GM04504 (cell line): ENCODE measurements at places on chromosomes 11 and 22.

DNA sequence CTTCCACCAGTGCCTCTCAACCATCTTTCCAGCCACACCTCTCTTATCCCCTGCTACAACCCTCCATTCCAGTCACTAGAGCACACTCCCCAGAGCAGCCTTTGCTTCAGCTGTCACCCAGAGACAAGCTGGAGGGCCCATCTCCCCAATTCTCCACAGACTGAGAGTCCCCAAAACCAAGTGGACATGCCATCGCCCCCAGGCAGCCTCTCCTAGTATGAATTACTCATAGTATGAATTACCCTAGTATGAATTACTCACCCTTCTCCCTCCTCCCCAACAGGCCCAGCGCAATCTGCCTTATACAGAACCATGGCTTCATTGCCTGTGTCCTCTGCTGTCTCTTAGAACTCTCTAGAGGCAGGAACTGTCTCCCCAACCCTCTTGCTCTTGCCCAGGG lies 24.8 kb downstream of the MYH9 start:
- DNase-seq: no peak

DNA sequence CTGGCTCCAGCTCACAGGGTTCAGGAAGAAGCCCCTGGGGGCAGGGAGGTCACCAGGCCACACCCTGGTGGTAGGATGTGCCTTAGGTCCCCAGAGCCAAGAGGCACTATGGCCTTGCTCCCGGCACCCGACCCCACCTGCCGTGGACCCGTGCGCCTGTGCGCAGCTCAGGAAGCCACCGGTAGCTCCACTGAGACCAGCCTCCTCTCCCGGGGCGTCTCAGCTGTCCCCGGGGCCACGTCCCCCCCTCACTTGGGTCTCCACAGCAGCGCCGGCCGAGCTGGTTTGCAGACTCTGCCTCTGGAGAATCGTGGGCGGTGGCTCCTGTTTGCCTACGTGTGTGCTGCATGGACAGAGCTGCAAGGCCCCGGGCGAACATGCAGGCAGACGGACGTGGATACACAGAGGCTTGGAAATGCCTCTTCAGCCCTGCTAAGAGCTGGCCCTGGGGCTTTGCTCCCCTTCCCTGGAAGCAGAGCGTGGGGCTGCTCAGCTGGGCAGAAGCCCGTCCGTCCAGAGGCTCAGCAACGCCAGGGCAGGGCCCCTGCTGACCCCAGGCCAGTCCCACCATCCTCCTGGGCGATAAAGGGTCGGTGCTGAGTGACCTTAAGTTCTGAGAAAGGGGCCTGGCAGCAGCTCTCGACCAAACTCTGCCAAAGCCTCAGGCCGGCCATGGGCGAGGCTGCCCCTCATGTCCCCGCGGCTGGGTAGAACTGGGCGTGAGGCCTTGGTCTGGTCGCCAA lies 15.3 kb upstream of the MUC5B start:
- no peak for DNase-seq

DNA sequence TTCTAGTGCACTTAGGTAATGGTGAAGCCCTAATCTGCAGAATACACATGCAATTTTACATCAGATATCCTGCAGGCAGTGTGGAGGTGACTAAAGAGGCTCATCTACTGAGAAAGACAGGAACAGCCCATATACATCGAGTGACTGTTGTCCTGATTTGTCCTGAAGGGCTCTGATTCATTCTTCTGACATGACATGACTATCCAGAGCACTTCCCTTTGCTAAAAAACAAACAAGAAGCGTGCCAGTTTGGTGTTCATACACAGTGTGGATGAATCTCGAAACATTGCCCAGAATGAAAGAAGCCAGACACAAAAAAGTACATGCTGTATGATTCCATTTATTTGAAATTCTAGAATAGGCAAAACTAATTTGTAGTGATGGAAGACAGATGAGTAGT lies 48.0 kb upstream of the AMPD3 start:
- DNase-seq: peak; percentile 59

DNA sequence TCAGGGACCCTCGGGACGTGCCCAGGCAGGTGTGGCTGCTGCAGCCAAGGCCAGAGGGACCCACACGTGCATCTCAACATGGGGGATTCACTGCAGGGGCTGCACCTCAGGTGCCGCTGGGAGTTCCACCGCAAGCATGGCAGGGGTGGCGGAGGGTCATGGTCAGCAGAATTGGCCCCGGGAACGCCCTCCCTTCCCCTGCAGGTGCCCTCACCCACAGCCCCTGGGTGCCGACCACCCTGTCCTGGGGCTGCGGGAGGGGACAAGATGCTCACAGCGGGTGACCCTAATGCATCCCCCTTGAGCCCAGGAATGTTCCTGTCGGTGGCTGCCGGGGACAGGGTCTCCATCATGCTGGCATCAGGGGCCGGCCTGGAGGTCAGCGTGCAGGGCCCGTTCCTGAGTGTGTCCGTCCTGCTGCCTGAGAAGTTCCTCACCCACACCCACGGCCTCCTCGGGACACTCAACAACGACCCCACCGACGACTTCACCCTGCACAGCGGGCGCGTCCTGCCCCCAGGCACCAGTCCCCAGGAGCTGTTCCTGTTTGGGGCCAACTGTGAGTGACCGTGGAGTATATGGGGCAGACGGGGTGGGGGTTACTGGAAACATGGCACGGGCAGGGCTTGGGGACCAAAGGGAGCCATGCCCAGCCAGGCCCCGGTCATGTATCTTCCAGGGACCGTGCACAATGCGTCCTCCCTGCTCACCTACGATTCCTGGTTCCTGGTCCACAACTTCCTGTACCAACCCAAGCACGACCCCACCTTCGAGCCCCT lies 5.8 kb downstream of the SUSD2 start:
- DNase-seq: no peak

DNA sequence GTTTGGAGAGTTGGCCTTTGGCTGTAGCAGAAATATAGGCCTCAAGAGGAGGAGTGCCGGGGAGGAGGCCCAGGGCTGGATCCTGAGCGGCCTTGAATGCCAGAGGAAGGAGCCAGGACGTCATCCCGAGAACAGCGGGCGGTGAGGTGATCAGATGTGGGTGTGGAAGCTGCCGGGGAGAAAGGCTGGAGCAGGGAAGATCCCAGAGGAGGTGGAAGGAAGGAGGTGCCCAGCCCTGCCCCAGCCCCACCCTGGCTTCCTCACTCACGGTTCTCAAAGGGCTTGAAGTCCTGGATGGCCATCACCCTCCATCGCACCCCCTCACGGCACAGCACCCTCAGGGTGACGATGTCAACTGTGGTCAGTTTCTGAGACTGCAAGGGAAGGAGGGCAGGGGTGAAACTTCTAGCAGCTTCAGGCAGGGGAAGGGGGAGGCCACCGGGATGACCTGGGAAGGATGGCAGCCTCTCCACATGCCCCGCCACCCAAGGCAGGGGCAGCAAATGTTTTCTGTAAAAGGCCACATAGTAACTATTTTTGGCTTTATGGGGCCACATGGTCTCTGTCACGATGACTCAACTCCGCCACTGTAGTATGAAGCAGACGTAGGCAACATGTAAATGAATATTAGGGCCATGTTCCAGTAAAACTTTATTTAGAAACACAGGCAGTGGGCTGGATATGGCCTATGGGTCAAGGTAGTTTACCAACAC lies 10.7 kb downstream of the IL2RB start:
- no peak for DNase-seq

- no peak for DNase-seq
Observed at GRCh38 chr11:8277691-8278090, 14.0 kb upstream of the LMO1 start.

- DNase-seq: no peak
Observed at GRCh38 chr11:2386591-2386990, 9.5 kb downstream of the CD81 start.

DNA sequence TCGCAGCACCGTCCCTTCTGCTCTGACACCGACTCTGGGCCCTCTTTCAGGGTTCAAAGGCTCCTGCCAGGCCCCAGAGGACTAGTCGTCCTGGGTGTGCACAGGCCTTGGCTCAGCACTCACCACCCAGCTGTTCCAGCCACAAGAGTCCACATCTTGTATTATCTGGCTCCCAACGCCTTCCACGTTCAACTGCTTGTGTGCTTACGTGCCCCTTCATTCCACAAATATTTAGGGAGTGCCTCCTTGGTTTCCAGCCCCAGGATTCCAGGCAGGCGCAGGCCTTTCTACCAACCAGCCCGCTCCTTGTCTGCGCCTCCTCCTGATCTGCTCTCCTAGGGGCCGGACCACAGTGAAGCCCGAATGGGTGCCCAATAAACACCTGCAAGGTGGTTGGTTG lies 70.9 kb downstream of the SCUBE1 start:
- DNase-seq: no peak

GRCh38 chr22:49233507-49234100 lies 594.1 kb downstream of the BRD1 start:
- DNase-seq: no peak

DNA sequence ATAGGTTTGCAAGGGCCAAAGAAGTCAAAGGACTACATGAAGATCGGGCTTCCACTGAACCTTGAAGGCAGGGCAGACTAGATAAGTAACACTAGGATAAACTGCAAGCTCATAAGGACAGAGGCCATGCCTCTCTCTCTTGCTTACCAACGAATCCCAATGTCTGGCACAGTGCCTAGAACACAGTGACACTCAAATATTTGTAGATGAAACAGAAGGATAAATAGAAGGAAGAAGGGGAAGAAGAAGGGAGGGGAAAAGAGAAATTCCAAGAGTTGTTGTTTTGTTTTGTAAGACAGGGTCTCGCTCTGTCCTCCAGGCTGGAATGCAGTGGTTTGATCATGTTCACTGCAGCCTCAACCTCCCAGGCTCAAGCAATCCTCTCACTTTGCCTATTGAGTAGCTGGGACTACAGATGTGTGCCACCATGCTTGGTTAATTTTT lies 26.9 kb downstream of the SIK3 start:
- no peak for DNase-seq

DNA sequence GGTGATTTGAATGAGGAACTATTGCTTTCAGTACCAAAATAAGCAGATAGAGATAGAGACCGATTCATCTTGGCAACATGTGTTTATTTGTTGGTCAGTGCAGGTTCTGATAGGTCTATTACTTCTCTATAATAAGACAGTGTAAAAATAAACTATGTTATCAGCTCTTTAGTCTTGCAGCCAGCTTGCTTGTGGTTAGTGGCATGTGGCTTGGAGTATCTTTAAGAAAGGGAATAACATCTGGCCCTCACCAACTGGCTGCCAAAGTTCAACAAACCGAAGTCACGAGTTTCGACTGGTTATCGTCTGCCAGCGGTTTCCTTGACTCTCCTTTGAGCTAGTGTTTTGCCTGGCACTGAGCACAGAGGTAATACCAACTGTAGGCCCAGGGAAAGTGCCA lies 71.8 kb downstream of the CTTN start:
- DNase-seq: no peak

DNA sequence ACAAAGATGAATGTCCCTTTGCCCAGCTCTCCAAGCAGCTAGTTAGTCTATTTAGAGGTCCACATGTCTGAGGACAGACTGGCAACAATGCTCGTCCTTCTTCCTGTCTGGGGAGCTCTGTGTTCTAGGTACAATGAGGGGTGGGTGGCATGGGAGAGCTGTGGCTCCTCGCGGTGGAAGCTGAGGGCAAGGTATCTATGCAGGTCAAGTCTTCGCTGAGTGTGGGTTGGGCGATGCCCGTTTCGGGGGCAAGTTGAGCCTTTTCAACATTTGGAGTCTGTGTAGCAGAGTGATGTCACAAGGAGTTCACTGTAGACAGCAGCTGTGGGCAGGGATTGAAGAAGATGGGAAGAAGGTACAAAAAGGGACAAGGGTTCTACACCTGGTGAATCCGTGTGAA lies 163.2 kb downstream of the FEZ1 start:
- no peak for DNase-seq

GRCh38 chr11:112289588-112290492 lies 29.2 kb upstream of the PLET1 start:
- DNase-seq: peak; percentile 35

GRCh38 chr22:49786976-49787706 lies 40.5 kb downstream of the BRD1 start:
- no peak for DNase-seq

DNA sequence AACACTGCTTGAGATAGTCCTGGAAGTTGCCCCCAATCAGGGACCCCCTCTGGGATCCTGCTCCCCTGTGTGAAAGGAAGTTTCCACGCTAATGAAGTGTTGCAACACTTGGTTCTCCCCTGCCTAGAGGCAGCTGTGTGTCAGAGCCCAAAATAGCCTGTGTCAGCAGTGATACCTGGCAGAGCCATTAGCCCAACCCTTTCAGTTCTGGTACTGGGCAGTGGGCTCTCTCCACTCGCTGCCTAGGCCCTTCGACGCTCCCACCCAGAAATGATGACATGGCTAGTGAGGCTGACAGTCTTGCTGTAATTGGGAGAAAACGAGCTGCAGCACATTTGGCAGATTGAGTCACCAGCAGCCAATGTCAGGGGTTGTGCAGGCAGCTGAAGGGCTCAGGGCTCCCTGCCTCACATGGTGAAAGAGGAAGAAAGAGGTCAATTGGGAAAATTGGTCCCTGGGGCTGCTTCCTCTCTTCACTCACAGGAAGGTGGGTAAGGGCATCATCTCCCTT lies 1.4 kb upstream of the NXF1 start:
- no peak for DNase-seq

DNA sequence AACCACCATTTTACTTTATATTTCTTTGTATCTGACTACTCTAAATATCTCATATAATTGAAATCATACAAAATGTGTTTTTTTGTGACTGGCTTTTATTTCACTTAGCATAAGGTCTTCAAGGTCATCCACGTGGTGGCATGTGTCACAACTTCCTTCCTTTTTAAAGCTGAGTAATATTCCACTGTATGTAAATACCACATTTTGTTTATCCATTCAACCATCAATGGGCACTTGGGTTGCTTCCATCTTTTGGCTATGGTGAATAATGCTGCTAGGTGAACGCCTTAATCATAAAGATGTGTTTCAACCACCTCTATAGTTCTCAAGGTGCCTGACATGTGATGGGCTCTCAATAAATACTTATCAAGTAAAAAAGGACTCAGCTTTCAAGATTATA lies 15.5 kb downstream of the RAB30 start:
- no peak for DNase-seq
